Stimulated activated naive CD4-positive, alpha-beta T cell (primary cell): ENCODE measurements at places on chromosomes 3 and 15.

DNA sequence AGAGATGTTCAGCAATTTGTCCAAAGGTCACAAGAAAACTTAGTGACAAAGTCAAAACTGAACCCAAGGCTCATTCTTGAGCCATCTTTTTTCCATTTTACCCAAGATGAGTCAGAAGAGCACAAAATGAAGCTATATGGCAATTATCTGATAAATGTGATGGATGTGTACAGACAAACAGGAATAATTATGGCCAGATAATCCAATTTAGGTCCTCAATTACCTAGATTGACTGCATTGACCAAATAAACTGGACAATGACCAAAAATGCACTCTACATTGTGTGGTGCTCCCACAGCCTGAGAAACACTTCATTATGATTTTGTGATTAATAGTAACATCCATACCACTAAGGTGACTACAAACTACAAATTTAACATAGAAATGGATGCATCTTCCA, 1105.8 kb downstream of the IGSF11 start:
- no peak for DNase-seq

DNA sequence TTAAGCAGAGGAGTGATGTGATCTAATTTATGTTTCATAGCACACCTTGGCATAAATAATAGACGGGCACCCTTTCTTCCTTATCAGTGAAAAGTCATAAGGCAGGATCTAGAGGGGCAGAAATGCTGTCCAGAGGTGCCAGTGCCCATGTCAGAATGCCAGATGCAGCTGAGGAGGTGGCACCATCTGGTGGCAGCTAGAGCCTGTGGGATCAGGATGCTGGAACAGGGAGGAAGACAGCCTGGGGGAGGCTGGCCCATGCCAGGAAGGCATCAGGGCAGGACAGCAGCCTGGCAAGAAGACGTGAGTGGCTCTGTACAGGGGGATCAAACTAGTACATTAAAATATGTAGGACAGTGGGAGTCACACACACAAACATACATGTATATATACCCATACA, 16.5 kb downstream of the MYH15 start:
- no peak for DNase-seq

- DNase-seq, result no peak
Measured at GRCh38 chr3:177679568-177680471, 482.5 kb upstream of the TBL1XR1 start.

- no peak for DNase-seq
Measured at GRCh38 chr3:143676747-143677146, 171.5 kb downstream of the SLC9A9 start.

GRCh38 chr3:28347374-28348264, 902 bp upstream of the ZCWPW2 start:
- no peak for DNase-seq

DNA sequence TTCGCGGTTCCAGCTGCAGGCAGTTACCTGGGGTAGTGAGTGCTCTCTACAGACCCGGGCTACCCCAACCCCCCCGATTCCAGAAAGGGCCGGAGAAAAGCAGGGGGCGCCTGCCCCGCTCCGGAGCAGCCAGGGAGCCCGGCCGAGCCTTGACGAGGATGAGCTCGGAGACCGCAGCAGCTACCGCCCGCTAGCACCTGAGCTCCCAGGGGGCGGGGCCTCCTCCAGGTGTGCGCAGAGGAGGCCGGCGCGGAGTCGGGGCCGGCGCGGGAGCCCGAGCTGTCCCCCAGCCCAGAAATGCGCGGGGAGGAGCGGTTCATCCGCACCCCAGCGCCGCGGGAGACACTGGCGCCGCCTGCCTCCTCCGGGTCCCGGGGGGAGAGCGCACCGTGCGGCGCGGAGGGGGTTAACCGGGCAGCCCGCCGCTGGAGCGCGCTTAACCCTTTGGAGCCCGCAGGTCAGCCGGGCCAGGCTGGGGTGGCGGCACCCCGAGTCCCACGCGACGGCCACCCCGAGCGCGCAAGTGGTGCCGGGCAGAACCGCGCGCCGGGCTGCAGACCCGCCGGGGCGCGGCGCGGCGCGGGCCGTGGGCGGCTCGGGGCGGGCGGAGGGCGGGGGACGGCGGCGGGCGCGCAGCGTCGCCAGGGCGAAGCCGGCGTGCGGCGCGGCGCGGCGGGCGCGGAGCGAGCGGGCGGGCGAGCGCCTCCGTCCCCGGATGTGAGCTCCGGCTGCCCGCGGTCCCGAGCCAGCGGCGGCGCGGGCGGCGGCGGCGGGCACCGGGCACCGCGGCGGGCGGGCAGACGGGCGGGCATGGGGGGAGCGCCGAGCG, at the start of gene CACNA1D:
Gene CACNA1D (plus strand): TSS at position 649 of the 829 bp plus-strand sequence. CDS start 556 bp downstream, outside the sequence.
- no peak for DNase-seq

DNA sequence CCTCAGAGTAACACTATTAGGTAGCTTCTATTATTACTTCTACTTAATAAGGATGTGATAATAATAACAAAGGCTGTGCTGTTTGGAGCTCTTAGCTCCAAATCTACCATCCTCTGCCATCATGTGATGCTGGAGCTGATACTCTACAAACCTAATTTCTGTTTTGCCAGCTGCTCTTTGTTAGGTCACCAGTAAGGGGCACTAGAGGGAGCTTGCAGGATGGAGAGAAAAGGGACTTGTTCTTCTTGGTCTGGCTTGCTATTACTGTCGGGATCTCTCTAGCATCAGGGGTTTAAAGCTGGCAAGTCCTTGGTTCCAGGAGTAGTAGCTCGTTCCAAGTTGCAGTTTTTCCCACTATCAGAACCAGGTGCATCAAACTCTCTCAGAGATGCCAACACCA, 194.9 kb upstream of the KBTBD8 start:
- DNase-seq, result no peak

DNA sequence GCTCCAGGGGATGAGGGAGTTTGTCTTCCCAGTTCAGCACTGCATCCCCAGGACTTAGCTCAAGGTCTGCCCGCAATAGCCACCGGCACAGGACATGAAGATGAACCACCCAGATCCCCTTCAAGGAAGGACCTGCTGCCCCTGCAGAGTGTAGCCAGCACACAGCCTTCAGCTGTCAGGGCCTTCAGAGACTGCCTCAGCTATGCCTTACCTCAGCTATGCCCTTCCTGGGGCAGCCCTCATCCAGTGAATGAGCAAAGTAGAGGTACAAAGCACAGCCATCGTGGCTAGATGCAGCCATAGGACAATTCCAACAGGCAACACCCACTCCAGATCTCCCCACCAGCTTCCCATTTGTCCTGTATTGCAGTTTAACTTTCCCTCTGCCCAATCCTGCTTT, 291.2 kb upstream of the STT3B start:
- no peak for DNase-seq

- DNase-seq, result no peak
Measured at GRCh38 chr15:81015621-81016488, 15.1 kb downstream of the TLNRD1 start.

DNA sequence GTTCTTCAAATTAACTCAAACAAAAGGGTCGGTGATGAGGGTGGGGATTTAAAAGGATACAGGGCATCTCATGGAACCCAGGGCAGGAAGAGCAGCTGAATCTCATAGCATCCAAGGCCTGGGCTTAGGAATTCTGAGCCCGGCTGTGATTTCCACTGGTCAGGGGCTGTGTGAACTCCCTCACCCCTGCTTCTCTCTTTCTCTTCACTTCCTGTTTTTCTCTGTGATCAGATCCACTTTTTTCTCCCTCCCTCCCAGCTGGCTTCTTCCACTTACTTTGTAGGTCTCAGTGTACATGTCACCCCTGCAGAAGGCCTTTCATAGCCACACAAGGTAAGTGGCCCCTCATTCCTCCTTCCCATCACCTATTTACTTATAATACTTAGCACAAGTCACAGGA, 68.2 kb upstream of the CORO2B start:
- no peak for DNase-seq

- no peak for DNase-seq
Measured at GRCh38 chr3:129673012-129673411, 66.5 kb upstream of the PLXND1 start.

DNA sequence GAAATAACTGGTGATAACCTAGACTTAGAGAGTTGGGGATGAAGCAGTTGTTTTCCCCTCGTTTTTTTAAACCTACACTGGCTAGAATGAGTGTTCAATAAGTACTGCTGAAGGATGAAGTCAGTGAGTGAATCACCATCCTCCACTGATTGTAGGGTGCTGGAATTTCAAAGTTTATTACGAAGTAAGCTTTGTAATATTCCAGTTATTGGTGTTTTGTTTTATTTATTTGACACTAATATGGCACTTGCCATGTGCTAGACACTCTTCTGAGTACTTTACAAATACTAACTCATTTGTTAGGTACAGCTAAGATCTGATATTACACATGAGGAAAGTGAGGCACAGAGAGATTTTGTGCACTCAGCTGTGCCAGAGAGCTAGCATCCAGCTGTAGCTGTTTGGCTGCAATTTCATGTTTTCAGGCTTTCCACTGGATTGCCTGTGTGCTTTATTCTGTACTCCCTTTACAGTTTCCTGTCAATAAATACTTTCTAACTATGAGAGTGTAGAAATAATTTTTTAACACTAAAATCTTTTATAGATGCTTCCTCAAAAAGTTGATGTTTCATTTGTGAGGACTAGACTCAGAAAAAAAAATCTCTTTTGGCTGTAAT, 5.8 kb downstream of the MAP2K5 start:
- no peak for DNase-seq

DNA sequence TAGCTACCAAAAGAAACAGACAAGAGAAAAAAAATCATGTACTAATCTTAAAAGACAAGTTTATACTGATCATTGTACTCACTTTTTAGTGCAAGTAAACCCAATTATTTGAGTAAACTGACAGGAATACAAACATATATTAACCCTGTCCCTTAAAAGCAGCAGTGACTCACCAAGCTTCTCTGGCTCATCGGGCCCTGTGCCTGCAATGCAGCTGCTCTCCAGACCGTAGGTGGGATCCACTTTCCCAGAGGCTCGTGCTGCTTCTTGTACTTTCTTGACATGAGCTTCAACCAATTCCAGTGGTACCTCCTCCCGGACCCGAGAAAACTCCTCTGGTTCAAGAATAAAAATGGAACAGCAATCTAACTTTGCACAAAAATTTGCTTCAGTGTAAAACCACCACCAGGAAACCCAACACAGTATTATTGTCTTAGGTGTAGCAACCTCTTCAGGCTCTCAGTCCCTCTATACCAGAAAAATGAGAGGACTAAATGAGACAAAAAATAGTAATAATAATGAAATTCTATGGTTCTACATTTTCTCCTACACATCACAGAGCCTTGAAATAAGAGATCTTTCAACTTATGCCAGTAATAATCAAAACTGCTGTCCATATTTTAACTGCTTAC, 82.6 kb upstream of the CSPG5 start:
- DNase-seq, result no peak

GRCh38 chr15:96858694-96859093, 528.2 kb downstream of the NR2F2 start:
- no peak for DNase-seq

- no peak for DNase-seq
Measured at GRCh38 chr3:67450153-67450552, 204.3 kb downstream of the SUCLG2 start.

GRCh38 chr3:179853176-179853575, 183.6 kb downstream of the PEX5L start:
- DNase-seq, result no peak

GRCh38 chr15:87489902-87490665, 766.5 kb downstream of the NTRK3 start:
- DNase-seq, result no peak

DNA sequence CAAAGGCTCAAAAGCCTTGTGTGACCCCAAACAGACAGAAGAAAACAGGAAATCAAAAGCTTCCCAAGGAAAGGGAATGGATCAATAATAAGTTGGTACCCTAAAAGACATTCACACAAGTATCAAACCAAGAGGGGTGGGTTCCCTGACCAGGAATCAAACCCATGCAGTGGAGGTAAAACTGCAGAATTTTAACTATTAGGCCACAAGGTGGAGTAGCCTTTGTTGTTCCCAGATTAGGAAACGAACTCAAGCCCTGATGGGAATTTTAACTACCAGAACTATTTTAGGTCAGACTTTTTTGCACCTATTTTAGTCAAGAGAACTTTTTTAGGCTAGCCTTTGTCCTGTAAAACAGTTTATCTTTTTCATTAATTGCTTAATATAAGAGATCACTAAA, 31.4 kb downstream of the SETMAR start:
- DNase-seq, result no peak

GRCh38 chr3:47313341-47314055, 30.8 kb downstream of the KLHL18 start:
- no peak for DNase-seq

DNA sequence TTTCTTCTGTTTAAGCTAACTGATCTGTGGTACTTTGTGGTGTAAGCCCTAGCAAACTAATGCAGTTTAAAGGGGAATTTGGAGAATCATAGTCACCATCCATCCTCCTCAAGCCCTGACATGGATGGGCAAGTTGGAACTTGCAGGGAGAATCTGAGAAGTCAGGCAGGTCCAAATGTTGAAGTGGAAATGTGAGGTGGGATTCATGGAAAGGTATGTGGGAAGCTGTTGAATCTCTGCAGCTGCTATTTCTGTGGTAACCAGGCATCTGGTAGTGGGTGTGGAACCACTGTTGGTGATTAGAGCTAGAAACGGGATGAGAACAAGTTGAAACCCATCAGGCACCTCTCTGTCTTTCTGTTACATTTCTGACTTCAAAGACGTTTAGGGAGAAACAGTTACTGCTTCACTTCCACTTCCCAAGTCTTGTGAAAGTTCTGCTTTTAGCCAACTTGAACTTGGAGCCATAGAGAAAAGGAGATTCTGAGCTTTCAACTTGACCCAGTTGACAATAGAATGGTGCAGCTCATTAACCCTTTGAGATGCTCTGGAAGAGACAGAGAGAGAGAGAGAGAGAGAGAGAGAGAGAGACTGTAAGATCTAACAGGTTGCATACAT, 38.1 kb upstream of the NMNAT3 start:
- no peak for DNase-seq
